ENCODE measurements at places on chromosomes 7 and 10. TPM values are rescaled to one million over a fixed set of nuclear protein-coding genes. Genes with fewer than 3 reads are reported as not detected.

SLC26A4 gene
- total RNA-seq = not detected

JCAD gene
- total RNA-seq = 11.0 TPM

NEUROG3 gene
- 0.93 TPM for total RNA-seq

- no peak for DNase-seq
These were observed 880.6 kb downstream of the LRMDA start for GRCh38 chr10:76311752-76312636.

- DNase-seq = no peak
These were observed 113.2 kb upstream of the INHBA start for GRCh38 chr7:41816111-41816510.

- DNase-seq = no peak
These were observed 40.1 kb upstream of the XPNPEP1 start for GRCh38 chr10:109963439-109963838.

DNA sequence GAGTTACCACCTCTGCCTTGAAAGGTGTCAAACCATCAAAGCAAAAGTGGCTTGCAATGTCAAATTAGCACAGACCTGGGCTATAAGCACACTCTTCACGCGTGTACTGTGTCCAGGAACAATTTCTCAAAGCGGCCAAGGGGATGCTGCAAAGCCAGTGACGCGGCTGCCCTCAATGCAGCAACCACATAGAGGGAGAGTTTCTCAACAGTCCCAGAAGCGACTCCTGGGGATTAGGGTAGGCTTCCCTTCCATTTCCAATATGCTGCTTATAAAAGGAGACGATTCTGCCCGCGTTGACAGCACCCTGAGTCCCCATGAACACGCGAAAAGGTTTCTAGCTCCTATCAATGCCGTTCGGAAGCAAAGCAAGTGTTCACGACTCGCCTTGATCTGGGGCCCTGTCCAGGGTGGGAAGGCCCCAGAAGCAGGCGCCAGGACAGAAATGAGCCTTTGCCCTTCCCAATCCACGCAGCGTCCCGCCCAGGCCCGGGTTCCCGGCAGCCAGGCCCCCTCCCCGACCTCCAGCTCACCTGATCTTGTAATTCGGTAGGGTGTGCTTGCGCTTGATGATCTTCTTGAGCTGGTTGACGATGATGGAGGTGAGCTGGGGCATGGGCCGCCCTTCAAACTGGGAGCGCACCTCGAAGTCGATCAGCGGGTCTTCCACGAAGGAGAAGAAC is 1.3 kb downstream of the PDZD8 start:
- no peak for DNase-seq

DNA sequence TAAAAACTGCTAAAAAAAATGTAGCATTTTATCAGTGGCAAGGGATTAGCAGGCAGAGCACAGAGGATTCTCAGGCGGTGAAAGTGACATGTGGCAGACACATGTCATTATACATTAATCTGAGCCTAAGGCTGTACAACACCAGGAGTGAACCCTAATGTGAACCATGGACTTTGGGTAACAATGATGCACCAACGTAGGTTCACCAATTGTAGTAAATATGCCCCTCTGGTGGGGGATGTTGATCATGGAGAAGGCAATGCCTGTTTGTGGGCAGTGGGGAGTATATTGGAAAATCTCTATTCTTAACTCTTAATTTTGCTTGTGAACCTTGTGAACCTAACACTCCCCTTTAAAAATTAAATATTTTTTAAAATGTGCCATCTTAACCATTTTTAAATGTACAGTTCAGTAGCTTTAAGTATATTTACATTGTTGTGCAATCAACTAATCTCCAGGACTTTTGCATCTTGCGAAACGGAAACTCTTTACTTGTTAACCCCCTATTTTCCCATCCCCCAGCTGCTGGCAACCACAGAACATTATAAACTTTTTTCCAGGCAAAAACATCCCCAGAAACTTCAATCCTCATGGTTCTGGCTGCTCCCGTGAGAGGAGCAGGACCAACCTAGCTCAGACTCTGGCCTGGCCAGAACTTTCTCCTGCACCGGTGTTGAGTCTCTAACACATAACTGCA is 29.9 kb downstream of the LRRC20 start:
- no peak for DNase-seq

GRCh38 chr10:71045204-71045809 is 156.9 kb upstream of the PCBD1 start:
- DNase-seq = no peak
